ENCODE measurements at places on chromosomes 5 and 9.

DNA sequence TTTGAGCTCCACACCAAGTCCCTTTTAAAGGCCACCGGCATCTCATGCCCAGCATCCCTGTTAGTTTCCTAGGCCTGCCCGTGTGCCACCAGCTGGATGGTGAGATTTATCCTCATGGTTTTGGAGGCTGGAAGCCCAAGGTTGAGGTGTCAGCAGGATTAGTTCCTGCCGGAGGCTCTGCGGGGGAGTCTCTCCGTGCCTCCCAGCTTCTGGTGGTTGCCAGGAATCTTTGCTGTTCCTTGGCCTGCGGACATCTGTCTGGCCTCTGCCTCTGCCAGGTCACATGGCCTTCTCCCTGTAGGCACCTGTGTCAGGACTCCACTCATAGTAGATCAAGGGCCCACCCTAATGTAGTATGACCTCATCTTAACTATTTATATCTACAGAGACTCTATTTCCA is 45.4 kb downstream of the JADE2 start:
- DNase-seq = no peak

DNA sequence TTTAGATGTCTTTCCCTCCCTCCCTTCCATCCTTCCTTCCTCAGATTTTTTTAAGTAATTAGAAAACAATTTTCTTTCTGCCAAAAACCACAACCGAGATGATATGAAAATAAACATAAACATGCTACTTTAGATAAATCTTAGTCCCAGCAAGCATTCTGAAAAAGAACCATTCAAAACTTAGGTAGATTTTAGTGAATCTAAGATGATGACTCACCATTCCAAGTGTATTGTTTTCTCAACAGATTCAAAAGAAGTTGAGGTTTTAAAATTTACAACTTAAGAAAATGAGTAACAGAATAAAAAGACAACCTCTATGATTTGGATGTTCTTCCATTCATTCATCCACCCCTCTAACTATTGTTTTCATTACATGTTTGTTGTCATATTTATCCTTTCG is 465.1 kb downstream of the PDE4D start:
- no peak for DNase-seq

DNA sequence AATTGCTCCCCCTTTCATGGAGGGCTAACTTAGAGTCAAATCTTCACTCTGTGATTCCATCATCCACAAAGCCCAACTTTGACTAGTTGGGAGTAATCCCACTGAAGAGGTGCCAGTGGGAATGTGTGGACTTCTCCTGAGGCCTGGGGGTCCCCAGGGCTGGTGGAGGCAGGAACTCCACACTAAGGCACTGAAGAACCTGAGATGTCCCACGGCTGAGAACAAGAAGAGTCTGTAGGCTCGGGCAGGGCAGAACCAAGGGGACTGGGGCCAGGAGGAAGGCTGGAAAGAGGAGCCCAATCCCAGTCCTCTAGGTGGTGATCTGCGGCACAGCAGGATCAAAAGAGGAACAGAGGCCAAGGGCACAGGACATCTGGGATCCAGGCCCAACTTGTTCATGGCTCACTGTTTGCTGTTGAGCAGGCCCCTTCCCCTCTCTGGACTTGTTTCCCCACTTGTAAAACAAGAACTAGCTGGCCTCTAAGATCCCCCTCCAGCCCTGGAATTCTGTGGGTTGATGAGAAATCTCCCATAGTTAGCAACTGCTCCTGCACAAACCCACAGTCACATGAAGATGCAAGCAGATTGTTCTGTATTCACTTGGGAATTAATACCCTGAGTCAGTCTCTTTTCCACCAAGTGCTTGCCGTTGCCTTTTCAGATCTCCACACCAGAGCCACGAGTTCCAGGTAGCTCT is 32.7 kb upstream of the ALDH1B1 start:
- no peak for DNase-seq

- DNase-seq = no peak
Observed at GRCh38 chr5:172954751-172955159, 4.5 kb upstream of the RPL26L1 start.

GRCh38 chr5:56375011-56375410 is 141.9 kb upstream of the ANKRD55 start:
- DNase-seq = no peak

DNA sequence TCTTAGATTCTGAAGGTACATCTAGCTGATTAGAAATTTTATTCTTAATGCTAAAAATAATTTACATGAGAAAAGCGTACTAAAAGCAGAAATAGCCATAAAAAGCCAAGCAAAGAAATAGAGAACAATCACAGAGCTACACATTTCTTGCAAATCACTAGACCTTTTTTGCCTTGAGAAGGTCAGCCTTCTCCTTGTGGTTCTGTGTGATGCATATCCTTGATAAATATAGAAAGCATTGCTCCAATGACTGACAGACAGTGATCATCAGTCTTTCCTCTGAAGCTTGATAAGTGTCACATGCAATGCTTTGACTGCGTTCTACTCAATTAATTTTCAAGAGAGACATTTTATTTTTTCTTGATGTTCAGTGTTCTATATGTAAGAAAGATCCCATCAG is 226.9 kb downstream of the CEMIP2 start:
- DNase-seq = no peak

- DNase-seq = no peak
Observed at GRCh38 chr5:149205625-149206523, 64.6 kb downstream of the ABLIM3 start.

DNA sequence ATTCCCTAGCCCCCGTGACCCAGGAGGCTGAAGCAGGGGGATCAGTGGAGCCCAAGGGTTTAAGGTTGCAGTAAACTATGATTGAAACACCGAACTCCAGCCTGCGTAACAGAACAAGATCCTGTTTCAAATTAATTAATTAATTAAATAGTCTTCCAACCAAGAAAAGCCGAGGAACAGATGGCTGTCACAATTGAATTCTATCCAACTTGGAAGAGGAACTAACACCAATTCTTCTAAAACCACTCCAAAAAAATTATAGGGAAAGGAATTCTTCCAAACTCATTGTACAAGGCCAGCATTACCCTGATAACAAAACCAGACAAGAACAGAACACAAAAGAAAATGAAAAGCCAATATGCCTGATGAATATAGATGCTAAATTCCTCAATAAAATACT is 43.4 kb upstream of the RGS7BP start:
- DNase-seq = no peak

GRCh38 chr5:115810761-115811160 is 5.7 kb downstream of the CDO1 start:
- no peak for DNase-seq

DNA sequence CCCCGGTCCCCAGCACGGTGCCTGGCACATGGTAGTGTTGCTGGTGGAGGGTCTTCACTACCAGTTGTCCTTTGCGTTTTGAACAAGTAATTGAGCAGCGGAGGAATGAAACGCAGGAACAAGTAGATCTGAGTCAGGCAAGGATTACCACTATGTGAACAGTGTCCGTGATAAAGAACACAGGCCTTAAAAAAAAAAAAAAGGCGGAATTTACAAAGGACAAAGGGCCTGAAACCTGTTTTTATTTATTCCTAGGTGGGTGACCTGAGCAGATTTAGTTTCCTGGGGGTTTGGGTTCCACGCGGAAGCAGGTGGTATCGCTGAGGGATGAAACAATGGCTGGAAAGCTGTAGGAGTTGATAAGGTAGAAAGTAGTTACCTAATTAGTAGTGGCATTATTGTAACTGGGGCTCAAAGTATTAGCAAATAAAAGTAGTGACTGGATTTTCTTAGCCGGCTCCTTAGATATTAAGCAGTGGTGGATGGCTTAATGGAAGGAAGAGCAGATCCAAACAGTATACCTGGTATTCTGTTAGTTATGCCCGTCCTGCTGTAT is 1.1 kb downstream of the RUSC2 start:
- no peak for DNase-seq

- no peak for DNase-seq
Observed at GRCh38 chr5:115321309-115321708, 24.9 kb upstream of the CCDC112 start.
